ENCODE measurements at places on chromosomes 12 and 14. TPM values are rescaled to one million over a fixed set of nuclear protein-coding genes. Genes with fewer than 3 reads are reported as not detected.

DNA sequence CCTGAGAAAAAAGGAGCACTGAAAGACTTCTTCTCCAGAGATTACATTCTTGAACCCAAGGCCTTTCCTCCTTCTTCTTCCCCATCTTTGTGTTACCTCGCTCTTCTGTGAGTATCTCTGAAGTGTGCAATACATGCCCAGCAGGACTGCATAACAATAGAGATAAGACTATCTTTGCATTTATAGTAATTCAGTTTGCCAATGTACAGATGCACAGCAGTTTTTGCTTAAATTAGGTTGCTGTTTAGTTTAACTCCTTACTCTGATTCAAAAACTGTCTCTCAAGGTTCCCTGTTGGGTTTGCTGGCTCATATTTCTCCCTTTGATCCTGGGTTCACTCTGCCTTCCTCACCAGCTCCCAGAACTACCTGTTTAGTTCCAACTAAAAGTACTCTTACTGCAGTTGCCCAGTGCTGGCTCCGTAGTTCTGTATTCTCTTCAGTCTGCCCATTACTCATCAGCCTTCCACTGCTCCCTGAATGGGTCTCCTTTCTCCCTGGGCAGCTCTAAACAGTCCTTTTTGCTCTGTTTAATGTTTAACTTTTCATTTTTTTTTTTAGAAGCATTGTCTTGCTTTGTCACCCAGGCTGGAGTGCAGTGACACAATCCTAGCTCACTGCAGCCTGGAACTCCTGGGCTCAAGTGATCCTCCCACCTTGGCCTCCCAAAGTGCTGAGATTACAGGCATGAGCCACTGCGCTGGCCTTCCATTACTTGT lies 180.6 kb upstream of the CAND1 start:
- H3K4me3 ChIP-seq, result no peak overlapping the region
- no peak overlapping the region for H3K27ac ChIP-seq
- H3K27me3 ChIP-seq, result no peaks in the 10 kb centered on the region
- no peaks in the 10 kb centered on the region for H3K36me3 ChIP-seq
- DNase-seq, result no peak

GRCh38 chr12:71900091-71900490 lies 38.6 kb upstream of the TPH2 start:
- no peak overlapping the region for H3K4me3 ChIP-seq
- H3K27me3 ChIP-seq, result no peaks in the 10 kb centered on the region
- no peaks in the 10 kb centered on the region for H3K4me1 ChIP-seq
- no peaks in the 10 kb centered on the region for H3K36me3 ChIP-seq
- H3K27ac ChIP-seq, result no peak overlapping the region
- no peak for DNase-seq

VDR gene
- polyA plus RNA-seq, result 2.2 TPM

GRCh38 chr14:73829526-73830431 lies 21.9 kb upstream of the PTGR2 start:
- peaks cover 15% of the 10 kb centered on the region for H3K4me1 ChIP-seq
- H3K36me3 ChIP-seq, result no peaks in the 10 kb centered on the region
- no peak for DNase-seq
- H3K27me3 ChIP-seq, result no peaks in the 10 kb centered on the region
- H3K27ac ChIP-seq, result no peak overlapping the region

DNA sequence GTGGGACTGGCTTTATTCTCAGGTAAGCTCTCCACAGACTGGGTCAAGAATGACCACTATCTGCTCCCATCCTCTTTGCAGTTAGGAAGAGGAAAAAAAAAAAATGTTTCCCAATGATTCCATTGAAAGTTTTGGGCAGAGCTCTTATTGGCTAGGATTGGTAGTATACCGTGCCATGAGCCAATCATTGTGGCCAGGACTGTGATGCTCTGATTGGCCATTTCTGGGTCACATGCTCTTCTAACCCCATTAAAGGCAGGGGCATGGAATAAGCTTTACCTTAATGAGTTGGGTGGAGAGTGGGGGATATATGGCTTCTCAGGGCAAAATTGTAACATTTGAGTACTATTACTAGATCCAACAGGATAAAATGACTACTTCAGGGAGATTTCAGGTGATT lies 49.4 kb upstream of the WSCD2 start:
- H3K4me3 ChIP-seq, result no peak overlapping the region
- H3K27ac ChIP-seq, result no peak overlapping the region
- no peak for DNase-seq
- no peaks in the 10 kb centered on the region for H3K4me1 ChIP-seq
- peaks cover 25% of the 10 kb centered on the region for H3K27me3 ChIP-seq
- no peaks in the 10 kb centered on the region for H3K36me3 ChIP-seq

PLEKHG3 gene
- 59.3 TPM for polyA plus RNA-seq

All from left lung (tissue), 14 donors.